Activated T-cell treated with anti-CD3 and anti-CD28 coated beads for 1 hour (primary cell): ENCODE measurements at places on chromosomes 5 and 9.

DNA sequence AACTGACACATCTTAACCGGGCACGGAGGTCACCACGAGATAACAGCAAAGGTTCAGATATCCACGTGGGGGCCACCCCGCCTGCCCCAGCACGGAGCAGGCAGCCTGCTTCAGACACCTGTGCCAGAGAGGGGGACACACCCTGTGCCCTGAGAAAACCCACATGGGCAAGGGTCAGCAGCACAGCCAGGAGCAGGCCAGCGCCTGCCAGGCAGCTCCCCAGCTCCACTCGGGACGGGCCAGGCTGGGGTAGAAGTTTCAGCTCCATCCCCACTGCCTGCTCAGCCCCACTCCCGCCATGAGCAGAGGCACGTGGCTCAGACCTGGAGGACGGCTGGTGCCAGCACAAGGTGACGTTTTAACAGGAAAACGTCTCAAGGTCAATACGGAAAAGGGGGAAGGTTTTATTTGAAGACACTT is 22.2 kb downstream of the SLC12A7 start:
- DNase-seq = no peak

- no peak for DNase-seq
These were observed 55.1 kb upstream of the PAPPA start for GRCh38 chr9:116098476-116098875.

- DNase-seq = no peak
These were observed 263.3 kb downstream of the GADD45G start for GRCh38 chr9:89868100-89868499.

- no peak for DNase-seq
These were observed 49.9 kb downstream of the ADCY2 start for GRCh38 chr5:7445831-7446230.

GRCh38 chr5:77748160-77748559 is 28.0 kb downstream of the TBCA start:
- no peak for DNase-seq

DNA sequence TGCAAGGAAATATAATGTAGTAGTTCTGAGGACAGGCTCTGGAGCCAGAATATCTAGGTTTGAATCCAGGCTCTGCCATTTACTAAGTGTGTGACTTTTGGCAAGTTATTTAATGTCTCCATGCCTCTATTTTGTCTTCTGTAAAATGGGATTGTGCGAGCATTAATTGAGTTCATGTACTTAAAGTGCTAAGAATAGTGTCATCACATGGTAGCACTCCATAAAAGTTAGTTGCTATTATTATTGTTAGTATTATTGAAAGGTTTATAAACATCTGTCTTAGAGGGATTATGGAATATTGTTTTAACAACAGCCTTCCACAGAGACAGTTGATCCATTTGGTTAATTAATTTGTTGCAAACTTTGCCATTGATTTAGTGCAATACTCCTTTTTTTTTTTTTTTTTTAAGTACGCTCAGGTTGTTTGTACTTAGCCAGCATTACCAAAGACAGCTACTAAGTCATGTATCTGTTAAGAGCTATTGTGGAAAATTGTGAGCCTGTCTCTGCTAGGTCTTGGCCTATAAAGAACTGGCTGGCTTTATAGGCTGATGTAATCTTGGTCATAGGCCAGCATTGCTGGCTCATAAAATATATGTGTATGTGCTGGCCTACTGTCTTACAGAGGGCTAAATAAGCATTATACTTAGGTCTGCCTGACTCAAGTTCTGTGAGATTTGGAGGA is 174.7 kb downstream of the WDR70 start:
- DNase-seq = no peak

DNA sequence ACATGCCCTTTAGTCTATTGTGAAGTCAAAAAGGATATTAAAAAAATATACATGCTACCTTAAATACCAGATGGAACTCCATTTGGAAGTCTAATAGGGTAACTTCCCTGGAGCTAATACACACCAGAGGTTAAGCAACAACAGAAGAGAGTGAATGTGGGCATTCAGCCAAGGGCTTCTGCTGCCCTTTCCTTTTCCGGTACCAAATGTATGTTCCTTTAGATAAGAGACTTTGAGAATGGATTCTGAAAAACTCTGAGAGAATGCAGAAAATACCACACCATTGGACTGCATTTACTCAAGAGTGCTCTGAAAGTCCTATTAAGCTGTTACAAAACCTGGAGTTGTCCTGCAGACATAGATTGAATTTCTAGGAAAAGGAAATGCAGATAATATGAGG is 23.8 kb upstream of the TRPM3 start:
- DNase-seq = no peak

GRCh38 chr5:43193181-43193893 is 1.3 kb downstream of the NIM1K start:
- no peak for DNase-seq

- DNase-seq = no peak
These were observed 82.3 kb downstream of the SECISBP2 start for GRCh38 chr9:89400403-89401116.

GRCh38 chr5:107570805-107571531 is 99.8 kb downstream of the EFNA5 start:
- DNase-seq = no peak

DNA sequence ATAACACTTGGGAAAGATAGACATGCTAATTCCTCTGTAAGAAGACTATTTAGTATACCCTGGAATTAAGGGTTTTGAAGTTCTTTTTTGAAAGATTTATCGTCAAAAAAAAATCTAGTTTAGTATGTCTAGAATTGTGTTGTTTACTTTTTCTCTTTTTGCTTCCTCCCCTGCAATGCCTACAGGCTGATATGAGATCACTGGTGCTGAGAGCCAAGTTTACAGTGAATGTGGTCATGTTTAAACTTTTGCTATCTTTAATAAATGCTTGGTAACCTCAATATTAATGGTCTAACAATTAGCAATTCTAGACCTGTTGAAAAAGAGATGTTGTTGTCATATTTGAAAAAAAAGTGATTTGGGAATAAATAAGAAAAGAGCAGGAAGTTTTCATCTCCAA is 86.1 kb downstream of the CWC27 start:
- DNase-seq = no peak

DNA sequence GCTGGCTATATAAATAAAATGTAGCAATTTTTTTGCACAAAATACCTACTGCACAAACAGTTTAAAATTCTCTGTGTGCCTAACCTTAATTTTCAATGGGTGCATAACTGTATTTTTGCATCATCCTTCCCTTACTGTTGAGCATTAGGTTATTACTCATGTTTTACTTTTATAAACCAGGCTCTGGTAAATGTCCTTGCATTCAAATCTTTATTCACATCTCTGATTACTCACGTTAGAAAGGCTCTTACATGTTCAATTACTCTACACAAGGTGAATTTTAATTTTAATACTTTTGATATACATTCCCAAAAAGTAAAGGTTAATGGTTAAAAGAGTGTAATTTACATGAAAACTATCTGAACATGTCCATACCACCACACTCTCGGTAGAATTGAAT is 246.1 kb downstream of the PRELID2 start:
- no peak for DNase-seq

GRCh38 chr5:171432076-171432475 is 12.6 kb downstream of the FGF18 start:
- no peak for DNase-seq

DNA sequence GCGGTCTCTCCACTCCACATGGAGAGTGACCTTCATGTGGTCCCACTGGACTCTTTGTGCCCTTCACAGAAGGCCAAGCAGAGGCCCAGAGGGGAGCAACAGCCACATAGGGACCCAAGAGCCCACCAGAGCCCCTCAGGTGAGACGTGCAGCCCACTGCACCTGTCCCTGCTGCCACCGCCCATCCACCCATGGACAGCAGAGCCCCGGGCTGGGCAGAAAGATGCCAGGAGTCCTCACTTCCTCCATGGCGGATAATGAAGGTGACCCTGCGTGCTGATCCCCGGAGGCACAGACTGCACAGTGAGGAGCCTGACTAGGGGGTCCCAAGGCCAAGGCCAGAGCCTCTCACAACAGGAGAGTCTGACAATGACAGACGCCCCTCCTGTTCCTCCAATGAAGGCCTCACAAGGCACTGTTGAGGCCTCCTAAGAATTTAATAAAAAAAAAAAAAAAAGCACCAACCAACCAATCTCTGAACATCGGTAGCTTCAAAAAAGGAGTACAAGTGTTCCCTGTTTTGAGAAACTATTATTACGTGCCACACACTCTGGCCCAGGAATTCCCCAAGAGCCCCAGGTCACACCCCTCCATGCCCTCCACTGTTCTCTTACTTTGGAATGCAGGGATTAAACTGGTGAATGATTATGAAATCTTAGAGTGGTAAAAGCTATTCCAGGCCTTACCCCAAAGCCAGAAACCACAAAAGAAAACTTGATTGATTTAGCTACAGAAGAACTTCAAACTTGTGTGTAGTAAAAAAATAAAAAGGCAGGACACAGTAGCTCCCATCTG is 2.8 kb upstream of the PPP1R26 start:
- no peak for DNase-seq

GRCh38 chr9:70553707-70554673 is 139.5 kb upstream of the KLF9 start:
- no peak for DNase-seq

- no peak for DNase-seq
These were observed 2.6 kb downstream of the MAN1B1 start for GRCh38 chr9:137089232-137089947.

DNA sequence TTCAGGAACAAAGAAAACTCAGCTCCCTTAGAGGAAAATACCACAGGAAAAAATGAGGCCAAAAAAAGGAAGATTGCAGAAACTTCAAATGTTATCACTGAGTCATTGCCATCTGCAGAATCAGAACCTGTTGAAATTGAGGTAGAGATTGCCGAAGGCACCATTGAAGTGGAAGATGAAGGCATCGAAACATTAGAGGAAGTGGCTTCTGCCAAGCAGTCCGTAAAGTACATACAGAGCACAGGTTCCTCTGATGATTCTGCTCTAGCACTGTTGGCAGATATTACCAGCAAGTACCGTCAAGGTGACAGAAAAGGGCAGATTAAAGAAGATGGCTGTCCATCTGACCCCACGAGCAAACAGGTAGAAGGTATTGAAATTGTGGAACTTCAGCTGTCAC is 30.8 kb upstream of the NIM1K start:
- no peak for DNase-seq

DNA sequence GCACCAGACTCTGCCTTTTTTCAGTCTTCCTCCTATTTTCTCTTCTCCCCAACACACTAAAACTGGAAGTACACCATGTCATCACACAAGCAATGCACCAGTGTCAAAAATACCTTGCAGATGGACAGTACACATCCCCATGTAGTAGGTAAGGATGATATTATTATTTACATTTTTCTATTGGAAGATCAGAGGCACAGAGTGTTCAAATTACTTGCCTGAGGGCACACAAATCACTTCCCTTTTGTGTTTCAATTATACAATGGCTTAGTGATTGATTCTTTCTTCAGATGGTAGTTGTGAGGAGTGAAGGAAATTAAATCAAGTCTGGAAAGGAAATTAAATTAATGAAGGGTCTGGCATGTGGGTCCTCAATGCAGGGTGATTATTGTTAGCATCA is 39.6 kb downstream of the CTSL start:
- DNase-seq = no peak

DNA sequence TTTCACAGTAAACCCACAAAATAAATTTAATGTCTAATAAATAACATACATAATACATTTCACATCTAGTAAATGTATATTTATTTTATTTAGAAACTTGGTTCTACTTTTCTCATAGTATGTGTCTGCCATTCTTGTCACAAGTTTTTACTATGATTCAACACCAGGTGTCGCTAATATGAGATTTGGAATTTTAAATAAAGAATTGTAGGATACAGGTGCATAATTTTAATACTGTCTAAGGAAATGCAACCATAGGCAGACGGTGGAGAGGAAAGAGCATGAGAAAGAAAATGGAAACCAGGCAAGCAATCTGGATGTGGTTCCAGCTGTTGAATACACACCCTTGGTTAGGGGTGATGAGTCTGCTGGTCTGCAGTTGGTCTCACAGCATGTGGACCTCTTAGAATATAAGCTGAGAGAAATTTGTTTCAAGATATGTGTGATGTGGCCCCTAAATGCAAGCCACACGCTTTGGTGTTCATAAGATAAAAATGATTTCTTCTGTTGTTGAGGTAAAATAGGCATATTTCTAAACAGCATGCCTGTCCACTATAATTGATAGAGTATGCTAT is 114.7 kb upstream of the TXNDC8 start:
- no peak for DNase-seq

DNA sequence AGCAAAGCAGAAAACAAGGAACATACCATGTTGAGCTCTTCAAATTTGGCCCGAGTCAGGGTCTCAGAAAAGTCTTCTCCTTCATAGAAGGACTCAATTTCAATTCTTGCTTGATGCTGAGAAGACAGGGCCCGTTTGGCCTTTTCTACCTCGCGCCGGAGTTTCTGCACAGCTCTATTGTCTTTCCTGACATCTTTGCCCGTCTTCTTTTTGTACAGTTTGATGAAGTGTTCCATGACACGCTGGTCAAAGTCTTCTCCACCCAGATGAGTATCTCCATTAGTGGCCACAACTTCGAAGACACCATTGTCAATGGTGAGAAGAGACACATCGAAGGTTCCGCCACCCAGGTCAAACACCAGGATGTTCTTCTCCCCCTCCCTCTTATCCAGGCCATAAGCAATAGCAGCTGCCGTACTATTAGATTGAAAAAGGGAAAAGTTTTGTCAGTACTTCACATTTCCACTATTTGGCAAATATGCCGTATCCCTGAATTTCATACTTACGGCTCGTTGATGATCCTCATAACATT is 2.2 kb downstream of the HSPA5 start:
- DNase-seq = no peak

DNA sequence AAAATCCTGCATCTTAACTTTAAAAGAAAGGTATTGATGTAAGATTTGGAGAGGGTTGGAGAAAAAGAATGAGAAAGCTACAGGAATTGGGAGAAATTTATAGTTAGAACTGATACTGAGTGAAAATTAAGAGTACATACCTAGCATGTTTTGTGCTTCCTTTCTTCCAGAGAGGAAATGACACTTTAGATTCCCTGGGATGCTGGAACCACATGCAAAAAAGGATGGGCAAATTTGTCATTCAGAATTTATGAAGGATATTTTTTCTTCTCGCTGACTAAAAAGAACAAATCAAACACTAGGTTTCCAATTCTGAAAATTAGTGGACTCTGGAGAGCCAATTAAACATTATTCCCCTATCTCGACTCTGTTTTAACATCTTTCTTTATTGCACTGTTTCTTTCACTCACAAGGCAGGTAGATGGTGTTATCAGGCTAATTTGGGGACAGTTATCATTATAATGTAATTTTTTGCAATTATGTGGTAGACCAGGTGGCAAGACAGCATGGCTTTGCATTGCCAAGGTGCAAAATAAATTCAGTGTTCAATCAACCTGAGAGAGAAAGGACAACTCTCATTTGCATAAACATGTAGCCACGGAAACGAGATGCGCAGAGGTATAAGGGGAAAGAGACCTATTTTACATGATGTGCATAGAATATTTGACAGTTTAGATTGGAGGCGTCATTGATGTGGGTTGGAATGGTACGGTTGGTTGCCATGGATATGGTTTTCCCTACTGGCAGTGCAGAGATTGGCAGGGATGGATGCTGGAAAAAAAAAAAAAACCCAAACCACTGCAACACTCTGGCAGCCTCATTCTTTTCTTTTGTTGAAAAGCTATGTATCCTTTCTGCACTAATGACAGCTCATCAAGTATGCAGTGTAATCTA is 320.4 kb upstream of the CCNH start:
- DNase-seq = no peak

GRCh38 chr5:43642428-43642827 is 39.4 kb downstream of the NNT start:
- no peak for DNase-seq

- DNase-seq = no peak
These were observed 184.8 kb downstream of the TMEM38B start for GRCh38 chr9:105879181-105879580.

- peak; percentile 12 for DNase-seq
These were observed 9.6 kb upstream of the UBTD2 start for GRCh38 chr5:172293054-172293744.

- no peak for DNase-seq
These were observed 9.9 kb downstream of the PRDM6 start for GRCh38 chr5:123098767-123099513.
